SK-N-SH (cell line): ENCODE measurements at places on chromosomes 13 and 19.

DNA sequence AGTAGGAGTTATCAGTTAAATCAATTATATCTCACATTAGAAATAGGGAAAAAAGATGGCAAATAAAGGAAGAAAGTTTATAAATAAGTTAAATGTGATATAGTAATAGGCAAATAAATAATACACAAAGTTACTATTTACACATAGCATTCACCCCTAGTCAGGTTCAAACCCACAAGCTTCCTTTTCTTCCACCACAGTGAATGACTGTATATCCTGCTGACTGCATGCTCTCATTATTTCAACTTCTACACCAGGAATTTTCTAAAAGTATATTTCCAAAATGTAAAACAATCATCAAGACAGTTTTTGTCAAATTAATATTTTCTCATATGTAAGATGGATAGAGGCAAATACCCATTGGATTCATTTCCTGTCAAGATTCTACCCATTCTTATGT, 548.6 kb upstream of the SLITRK5 start:
- no peak for DNase-seq

DNA sequence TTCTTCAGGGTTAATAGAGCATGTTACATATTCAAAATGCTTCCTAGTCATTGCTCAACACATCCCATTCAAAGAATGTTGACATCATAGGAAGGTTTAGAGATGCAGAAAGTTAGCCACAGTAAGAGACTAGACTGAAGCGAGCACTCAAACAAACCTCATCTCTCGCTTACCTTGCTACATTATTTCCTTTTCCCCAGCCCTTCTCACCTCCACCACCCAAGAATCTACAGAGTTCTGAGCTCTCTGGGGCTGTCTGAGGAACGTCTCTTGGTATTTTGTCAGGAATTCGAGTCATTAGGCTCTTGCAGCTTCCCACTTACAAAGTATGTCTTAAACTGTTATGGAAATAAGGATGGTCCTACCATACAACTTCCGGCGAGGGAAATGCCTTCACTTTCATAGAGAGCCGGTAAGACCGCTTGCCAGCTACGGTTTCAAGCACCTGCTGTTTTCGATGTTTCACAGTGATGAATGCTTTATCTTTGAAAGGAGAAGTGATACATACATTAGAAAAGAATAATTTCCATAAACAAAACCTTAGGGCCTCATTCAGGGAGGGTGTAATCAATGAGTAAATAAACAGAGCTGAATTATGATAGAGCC, 65.1 kb downstream of the FLT1 start:
- no peak for DNase-seq

GRCh38 chr13:37068962-37069361, 9.5 kb upstream of the SUPT20H start:
- DNase-seq, result peak; percentile 21

DNA sequence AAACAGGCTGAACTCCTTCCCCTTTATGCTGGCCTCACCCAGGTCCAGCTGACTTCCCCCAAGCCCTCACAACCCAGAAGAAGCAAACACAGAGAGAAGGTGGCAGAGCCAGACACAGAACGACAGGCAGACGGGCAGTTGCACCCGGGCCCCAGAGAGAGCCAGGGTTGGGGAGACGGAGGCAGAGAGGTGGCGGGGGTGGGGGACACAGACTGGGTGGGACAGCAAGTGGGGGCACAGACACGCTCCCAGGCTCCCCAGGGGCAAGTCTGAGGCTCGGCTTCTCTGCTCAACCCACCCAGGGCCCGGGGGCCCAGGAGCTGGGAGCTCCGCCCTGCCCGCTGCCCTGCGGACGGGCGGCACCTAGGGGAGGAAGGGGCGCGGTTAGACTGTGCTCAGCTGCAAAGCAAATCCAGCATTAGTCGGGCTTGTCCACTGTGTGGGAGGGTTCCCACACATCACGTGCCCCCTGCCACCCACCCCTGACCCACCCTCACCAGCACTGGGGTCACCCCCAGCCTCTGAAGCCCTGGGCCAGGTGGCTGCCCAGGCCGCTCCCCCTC, 31.3 kb upstream of the ASF1B start:
- DNase-seq, result peak; percentile 41

DNA sequence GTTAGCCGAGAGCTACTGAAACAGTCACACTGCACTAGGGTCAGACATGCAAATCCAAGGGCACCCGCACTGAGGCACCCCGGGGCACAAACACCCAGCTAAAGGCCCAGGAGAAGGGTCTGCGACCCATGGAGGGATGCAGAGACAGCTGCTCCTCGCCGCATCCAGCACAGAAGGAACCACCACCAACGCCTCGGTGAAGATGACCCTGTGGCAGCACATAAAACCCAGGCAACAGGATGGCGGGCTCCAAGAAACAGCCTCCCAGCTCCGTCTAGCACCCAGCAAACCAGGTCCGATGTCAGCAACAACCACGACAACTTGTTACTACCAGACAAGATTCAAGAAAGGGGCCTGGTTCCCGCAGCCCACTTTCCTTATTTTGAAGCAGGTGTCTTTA, 82.1 kb downstream of the STK24 start:
- DNase-seq, result no peak

DNA sequence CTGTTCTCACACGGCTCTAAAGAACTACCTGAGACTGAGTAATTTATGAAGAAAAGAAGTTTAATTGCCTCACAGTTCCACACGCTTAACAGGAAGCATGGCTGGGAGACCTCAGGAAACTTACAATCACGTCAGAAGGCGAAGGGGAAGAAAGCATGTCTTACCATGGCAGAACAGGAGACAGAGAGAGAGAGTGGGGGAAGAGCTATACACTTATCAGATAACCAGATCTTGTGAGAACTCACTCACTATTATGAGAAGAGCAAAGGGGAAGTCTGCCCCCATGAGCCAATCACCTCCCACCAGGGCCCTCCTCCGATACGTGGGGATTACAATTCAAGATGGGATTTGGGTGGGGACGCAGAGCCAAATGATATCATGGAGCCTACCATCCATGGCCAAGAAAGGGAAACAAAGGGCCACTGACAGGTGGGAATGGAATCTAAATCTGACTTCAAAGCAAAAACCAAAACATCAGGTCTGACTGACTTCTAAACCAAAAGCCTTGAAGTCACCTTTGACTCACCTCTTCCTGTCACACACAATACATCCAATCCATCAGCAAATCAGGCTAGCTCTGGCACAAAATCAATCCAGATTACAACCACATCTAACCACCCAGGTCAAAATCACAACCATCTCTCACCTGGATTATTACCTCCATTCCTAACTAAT, 189.7 kb downstream of the ENOX1 start:
- no peak for DNase-seq

GRCh38 chr13:40329781-40330485, 336.5 kb downstream of the FOXO1 start:
- no peak for DNase-seq

DNA sequence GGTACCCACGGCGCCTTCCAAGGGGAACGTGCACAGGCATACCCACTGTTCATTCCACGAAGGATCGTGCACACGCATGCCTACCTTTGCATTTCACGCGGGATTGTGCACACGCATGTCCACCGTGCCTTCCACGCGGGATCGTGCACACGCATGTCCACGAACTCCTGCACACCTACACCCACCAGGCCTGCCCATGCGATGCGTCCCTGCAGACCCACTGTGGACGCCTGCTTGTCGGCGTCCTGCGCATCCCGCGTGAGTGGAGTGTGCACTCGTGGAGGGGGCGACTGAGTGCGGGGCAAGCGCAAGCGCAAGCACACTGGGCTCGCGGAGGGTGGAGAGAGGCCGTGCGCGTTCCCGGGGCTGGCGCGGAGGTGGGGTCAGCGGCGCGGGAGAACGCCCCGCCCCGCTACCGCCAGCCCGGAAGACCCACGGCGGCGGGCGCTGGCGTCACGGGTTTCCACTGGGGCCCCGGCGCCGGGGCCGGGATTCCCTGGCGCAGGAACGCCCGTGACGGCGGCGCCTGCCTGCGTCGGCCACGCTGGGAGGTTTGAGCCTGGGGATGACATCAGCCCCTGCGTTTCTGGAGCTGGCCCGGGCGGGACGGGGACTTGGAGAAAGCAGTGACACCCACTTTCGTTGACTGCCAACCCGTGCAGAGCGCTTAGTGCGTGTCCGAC, 18.7 kb downstream of the GADD45B start:
- peak; percentile 88 for DNase-seq

DNA sequence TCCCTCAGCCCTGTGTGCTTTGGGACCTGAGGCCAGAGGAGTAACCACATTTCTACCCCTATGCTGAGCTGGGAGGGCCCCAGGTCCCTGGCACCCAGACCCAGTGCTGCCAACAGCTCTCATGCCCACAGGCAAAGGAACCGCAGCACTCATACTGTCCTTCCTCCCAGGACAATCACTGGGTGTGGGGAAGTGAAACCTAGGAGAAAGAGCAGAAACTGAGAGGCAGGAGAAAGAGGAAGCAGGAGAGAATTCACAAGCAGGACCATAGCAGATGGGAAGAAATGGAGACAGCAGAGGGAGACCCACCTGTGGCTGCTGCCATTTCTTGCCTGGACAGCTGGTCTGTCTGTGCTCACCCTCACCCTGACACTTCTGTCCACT, 18.9 kb downstream of the CCDC97 start:
- no peak for DNase-seq

DNA sequence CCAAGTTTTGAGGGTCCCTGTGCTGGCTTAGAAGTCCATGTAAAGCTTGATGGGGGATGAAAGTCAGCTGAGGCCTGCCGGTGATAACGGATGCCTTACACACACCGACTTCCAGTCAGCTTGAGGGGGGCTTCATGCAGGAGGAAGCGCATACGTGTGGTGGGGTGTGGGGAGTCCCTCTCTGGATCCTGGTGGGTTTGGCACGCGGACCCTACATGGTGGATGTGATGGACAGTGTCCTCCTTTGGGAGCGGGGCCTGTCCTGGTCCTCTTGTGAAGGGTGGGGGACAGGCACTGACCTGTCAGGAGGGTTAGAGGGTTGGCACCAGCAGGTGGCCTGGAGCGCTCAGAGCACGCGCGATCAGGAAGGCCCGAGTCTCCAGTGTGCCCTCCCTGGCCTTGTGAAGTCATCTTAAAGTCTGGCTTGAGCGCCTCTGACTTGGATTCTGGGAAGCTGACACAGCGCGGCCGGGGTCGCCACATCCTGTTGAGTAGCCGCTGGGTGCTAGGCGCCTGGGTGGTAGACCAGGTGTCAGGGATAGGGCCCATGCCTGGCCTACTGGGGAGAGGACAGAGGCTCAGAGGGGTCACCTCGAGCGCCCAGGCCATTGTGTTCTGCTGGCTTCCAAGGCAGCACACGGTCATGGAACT, 2.9 kb downstream of the DAZAP1 start:
- no peak for DNase-seq

DNA sequence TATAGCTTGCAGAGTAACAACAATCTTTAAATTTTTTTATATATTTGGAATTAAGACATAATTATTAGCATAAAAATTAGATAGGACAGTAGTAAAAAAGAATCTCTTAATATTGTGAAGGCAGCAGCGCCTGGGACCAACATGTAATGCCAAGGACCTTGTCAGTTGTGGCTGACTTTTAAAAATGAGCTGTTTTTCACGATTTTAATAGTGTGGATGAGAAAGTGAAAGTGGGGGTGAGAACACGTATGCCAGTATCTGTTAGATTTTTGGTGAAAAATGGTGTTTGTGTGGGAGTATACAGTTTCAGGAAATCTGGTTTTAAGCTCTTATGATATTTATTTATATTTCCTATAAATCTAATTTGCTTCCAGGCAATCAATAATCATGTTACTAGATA, 125.2 kb downstream of the LMO7 start:
- no peak for DNase-seq

DNA sequence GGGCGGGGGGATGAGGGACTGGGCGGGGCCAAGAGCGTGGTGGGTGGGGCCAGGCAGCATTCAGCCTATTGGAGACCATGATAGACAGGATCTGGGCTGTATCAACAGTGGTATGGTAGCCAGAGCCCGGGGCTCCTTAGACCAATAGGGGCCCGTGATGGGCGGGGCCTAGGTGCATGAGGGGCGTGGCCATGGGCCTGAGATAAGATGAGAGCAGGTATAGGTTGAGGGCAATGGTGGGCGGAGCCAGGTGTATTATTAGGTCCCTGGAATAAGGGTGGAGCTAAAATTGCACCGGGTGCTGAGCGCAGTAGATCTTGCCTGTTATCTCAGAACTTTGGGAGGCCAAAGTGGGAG, 5.3 kb downstream of the ABCA7 start:
- DNase-seq, result peak; percentile 72
